SW 1271 (cell line): ENCODE measurements at places on chromosomes 4 and X.

- no peak for DNase-seq
These were observed 61.5 kb downstream of the EDNRA start for GRCh38 chr4:147542229-147542990.

- DNase-seq, result no peak
These were observed 6.5 kb downstream of the CENPU start for GRCh38 chr4:184727430-184727829.

GRCh38 chr4:124644621-124645020, 67.9 kb downstream of the ANKRD50 start:
- DNase-seq, result no peak

- no peak for DNase-seq
These were observed 42.4 kb upstream of the NOCT start for GRCh38 chr4:138972956-138973801.

GRCh38 chr4:163693211-163693610, 198.7 kb downstream of the TMA16 start:
- DNase-seq, result no peak

DNA sequence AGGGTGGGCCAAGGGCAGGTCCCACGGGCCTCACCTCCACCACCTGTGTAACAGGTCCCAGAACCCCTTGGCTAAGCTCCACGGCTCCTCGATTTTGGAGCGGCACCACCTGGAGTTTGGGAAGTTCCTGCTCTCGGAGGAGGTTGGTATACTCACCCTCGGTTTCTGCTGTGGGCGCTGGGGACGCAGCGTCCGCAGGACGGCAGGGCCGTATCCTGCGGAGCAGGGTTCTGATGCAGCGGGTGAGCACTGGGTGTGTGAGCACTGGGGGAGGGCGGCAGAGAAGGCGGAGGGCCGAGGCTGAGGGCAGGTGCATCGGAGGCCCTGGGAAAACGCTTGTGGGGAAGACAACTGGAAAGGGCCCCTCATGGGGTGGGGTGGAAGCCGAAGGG, 11.0 kb downstream of the ATP5ME start:
- DNase-seq, result no peak

- no peak for DNase-seq
These were observed 31.8 kb downstream of the ANXA10 start for GRCh38 chr4:168124008-168124641.

GRCh38 chr4:37827802-37828321, 1.4 kb downstream of the PGM2 start:
- no peak for DNase-seq

DNA sequence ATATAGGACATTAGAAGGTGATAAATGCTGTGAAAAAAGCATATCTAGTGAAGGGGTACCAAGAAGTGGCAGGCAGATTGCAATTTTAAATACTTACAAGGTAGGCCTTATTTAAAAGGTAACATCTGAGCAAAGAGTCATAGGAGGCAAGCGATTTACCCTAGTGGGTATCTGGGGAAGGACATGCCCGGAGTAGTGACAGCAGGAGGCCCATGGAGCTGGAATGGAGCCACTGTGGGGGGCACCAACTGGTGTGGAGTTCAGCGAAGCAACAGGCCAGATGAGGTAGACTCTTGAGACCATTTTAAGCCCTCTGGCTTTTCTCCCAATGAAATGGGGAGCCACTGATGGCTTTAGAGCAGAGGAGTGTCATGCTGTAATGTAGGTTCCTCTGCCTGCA, 37.3 kb downstream of the SEC24D start:
- DNase-seq, result no peak

DNA sequence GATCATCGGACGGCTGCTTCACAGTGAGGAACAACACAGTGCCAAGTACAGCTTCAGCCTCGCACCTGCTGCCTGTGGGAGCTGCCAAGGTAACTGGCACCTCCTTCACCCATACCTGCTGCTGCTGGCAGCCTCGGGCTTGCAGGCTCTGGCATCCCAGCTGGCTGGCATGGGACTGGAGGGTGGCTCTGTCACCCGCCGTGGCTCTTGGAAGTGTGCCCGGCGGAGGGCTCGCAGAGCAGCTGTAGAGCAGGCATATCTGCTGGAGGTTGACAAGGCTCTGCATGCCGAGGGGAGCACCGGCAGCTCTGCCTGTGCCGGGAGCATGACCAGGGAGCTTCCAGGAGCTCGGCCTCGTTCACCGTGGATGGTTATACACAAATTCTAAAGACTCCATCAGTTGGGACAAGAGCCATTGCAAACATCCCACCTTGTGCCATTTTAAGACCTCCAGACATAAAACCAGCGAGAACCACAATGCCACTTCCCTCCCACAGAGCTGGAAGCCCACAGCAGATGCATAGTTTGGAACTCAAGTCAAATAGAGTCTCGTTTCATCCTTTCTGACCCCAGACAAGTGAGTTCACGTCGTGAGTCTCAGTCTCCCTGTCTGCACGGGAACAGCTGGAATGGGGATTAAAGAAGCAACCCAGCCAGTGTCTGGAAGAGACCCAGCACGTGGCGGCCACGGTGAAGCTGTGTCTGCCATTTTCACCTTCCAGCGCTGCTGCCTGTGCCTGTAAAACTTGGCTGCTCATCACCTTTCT, 84.3 kb upstream of the PSAPL1 start:
- DNase-seq, result no peak

DNA sequence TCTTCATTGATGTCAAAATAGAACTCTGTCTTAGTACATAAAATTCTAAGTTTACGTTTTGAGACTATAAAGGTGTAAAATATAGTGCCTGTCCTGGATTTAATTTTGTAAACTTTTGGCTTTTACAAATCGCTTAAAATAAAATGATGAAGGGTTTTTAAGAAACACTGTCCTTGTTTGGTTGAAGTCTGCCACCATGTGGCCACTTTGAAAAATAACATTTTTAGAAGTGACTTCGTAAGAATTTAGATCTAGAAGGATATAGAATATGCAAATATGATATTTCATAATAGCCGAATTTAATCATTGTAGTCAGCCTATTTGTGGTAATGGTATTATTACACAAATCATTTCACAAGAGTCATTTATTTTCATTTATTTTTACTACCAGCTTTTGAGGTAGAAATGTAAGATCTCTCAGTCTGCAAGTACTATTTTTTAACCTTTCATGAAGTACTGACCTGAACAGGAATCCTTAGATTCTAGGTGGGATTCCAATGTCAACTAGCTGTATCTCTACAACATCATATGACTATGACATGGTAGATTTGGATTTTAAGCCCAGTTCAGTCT, 31.0 kb upstream of the FAT4 start:
- peak; percentile 4 for DNase-seq

DNA sequence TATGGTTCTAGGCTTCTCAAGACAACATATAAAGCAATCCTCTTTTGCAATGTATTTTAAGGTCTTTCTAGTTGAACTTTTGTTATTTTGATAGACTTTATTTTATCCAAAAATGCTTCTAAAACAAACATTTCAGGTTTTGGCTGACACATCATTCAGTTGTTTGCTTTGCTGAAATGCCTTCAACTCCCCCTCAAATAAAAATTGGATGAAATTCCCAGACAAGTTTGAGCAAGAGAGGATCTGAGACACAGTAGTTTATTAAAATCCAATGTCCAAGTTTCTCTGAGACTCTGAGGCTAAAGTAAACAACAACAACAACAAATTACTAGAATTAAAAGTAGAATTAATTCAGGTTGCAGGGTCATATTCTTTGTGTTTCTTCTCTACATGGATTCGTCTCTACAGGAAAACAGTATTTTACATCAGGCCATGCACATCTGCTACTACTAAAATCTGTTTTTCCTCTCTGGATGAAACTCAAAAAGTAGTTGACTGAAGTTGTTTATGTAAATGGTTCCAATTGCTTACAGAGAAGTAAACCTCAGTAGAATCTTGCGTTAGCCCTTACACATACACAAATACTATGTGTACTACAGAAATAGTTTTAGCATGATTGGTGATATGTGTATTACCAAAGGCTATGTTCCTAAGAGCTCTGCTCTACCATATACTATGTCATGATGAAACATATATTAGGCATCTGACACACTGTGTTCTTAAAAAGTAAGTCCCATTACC, 64.9 kb downstream of the PRSS12 start:
- DNase-seq, result no peak

- DNase-seq, result no peak
These were observed 669 bp upstream of the PPARGC1A start for GRCh38 chr4:23890369-23891063.

DNA sequence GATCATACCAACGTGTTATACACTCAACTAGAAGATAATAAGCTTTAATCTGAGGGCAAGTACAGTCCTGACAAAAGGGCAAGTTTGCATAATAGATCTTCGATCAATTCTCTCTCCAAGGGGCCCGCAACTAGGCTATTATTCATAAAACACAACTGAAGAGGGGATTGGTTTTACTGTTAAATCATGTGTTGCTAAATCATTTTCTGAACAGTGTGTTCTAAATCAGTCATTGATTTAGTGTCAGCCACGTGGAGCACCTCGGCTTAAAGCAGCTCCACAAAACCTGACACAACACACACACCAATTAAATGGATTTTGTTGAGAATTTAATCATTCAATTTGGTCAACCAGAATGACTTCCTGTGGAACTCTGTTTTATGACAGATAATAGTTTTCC, 61.6 kb downstream of the PTCHD1 start:
- no peak for DNase-seq

GRCh38 chr4:176286728-176287127, 17.7 kb upstream of the ASB5 start:
- no peak for DNase-seq

DNA sequence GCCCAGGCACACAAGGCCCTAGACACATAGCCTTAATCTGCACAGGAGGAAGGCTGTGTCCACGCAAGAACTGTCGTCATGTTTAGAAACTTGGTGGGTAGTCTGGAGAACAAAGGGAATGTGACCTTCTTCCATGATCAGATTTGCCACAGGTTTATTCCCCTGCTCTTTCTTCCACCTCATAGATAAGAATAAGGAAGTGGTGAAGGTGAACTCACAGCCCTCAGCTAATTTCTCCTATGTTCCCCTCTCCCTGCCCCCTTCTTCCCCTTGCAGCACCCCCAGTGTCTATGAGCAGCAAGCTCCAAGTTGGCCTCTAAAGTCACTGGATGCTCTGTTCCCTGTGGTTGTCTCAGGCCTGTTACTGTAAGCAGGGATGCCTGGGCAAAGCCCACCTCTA, 39.8 kb upstream of the LAS1L start:
- no peak for DNase-seq

DNA sequence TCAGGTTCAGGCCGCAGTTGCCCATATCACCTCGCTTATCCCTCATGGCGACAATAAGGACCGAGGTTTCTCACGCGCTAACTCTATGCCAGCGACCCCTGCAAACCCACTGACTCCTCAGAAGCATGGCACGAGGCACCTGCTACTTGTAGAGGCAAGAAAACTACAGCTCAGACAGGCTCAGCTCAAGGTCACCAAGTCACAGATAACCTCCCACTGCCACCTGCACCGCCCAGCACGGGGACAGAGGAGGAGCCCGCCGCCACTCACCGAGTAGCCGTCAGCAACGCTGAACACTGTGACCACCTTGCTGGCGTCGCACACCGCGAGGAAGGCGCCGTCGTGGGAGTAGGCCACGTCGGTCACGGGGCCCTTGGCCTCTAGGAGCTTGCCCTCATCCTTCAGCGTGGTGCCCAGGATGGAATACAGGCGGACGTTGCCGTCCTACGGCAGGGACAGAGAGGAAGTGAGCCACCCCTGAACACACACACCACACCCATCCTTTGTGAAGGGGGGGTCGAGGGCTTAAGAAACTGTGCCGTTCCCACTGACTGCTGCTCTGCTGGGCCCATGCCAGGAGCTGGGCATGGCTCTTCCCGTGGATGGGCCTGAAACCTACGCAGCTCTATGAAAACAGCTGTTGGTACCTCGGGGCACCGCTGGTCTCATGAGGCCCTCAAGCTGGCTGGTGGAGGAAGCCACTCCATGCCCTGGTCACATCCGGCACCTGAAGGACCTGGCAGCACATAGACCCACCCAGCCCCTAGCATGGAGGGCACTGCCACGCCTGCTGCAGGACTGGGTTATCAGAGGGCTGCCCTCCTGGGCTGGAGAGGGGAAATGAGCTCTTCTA, 38.9 kb downstream of the WDR1 start:
- DNase-seq, result no peak

DNA sequence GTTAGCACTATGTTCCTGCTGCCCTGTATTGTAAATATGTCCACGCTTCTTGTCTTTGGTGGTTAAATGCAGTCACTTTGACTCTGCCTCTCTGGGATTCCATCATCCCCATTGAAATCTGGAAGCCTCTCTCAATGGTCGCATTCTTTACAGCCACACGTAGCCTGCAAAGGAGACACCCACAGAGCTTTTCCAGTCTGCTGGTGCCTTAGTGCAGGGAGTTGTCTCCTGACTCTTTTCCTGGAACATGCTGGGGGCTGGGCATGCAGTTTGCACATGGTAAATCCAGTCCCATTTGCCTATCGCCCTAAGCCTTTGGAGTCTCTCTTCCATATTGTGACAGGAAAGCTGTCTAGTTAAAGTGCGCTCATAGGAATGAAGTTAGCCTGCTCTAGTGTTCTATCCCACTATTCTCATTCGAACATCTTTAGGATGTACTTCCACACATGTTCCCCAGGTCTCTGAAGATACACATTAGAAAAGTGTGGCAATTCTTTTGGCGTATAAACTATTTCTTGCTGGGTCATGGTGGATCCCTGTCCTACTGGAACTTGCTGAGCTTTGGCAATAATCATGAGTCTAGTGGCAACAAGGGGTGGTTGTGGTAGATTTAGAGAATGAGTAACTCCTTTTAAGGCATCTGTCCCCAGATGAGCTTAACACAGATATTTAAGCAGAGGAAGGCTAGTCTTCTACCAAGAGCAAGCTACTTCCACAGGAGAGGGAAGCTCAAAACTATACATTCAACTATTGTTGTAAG, 33.7 kb downstream of the COQ2 start:
- DNase-seq, result no peak

- DNase-seq, result no peak
These were observed 17.9 kb downstream of the ATP8A1 start for GRCh38 chr4:42638993-42639392.

DNA sequence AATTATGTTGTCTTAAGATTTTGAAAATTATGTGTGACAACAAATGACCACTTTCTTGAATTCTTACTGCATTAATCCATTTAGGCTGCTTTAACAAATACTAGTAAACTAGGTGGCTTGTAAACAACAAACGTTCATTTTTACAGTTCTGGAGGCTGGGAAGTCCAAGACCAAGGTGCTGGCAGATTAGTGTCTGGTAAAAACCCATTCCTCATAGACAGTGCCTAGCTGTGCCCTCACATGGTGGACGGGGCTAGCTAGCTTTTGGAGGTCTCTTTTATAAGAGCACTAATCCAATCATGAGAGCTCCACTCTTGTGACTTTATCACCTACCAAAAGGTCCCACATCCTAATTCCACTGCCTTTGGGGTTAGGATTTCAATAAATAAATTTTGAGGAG, 425.8 kb downstream of the SPRY1 start:
- DNase-seq, result no peak

GRCh38 chr4:21366312-21366711, 582.3 kb downstream of the KCNIP4 start:
- no peak for DNase-seq

DNA sequence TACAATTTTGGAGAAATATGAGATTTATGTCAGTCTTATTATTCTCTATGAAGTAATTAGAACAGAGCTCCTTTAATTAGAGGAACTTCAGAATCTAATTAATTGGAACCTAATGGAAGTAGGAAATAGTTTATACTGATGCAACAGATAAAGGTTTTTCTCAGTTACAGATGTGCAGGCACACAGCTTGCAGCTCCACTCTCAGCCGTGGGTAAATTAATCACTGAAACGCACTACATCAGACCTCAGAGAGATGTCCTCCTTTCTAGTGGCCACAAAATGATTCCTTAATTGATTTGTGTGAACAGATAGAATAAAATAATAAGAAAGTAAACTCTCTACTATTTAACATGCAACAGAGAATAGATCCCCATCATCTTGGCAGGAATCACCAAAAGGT, 21.5 kb upstream of the NPY2R start:
- DNase-seq, result no peak

- no peak for DNase-seq
These were observed 41.6 kb upstream of the TLR3 start for GRCh38 chr4:186027405-186027804.
